Esophagus squamous epithelium (tissue), 5 donors: ENCODE measurements at places on chromosomes 12 and 14.

DNA sequence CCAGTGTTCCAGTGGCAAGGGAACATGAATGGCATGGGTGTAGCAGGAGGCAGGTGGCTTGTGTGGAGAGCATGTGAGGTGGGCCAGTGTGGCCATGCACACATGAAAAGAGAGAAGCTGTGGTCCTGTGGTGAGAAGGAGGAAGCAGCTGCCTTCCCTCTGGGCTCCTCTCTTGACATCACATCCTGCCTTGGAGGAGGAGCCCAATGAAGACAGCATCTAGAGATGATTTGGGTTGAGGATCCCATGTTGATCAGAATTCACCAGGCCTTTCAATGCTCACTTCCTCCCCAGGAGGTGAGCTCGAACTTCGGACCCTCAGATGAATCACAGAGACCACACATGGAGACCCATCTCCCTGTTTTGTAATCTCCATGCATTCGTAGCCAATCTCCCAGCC lies 82.6 kb downstream of the LRRC74A start:
- no peak overlapping the region for H3K27ac ChIP-seq
- no peaks in the 10 kb centered on the region for H3K27me3 ChIP-seq

DNA sequence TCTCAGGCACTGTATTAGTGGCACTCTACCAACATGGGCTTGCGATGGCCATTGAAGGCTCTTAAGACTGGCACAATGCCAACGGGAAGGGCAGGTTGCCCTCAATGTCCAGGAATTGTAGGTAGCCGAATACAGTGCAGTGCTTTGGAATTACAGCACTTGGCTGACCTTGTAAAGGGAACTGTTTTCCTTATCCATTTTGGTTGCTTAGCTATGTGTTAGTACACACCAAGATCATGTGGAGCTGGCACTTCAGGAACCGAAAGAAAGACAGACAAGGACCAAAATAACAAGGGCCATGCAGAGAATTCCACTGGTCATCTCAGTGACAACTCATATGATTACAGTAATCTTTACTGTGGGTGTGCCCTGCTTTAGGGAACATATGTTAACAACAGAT lies 72.7 kb downstream of the DYRK2 start:
- no peaks in the 10 kb centered on the region for H3K27me3 ChIP-seq
- H3K4me1 ChIP-seq = no peaks in the 10 kb centered on the region
- no peak overlapping the region for H3K27ac ChIP-seq
- H3K4me3 ChIP-seq = no peak overlapping the region
- no peak for DNase-seq
- no peaks in the 10 kb centered on the region for H3K36me3 ChIP-seq

DNA sequence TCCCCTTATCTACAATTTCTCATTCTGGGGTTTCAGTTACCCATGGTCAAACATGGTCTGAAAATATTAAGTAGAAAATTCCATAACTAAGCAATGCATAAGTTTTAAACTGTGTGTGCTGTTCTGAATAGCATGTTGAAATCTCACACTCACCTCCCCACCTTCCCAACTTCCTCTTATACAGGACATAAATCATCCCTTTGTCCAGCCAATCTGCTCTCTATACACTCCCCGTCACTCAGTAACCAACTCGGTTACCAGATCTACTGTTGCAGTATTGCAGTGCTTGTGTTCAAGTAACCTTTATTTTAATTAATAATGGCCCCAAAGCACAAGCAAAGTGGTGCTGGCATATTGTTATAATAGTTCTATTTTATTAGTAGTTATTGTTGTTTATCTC lies 420.5 kb downstream of the GXYLT1 start:
- no peaks in the 10 kb centered on the region for H3K4me1 ChIP-seq
- no peaks in the 10 kb centered on the region for H3K36me3 ChIP-seq
- H3K27ac ChIP-seq = no peak overlapping the region
- DNase-seq = no peak

GRCh38 chr12:28866715-28867503 lies 282.2 kb upstream of the FAR2 start:
- DNase-seq = no peak
- no peaks in the 10 kb centered on the region for H3K36me3 ChIP-seq
- no peak overlapping the region for H3K4me3 ChIP-seq

GRCh38 chr14:88129306-88130056 lies 124.5 kb downstream of the GPR65 start:
- no peaks in the 10 kb centered on the region for H3K36me3 ChIP-seq
- no peak overlapping the region for H3K4me3 ChIP-seq
- H3K4me1 ChIP-seq = no peaks in the 10 kb centered on the region
- peak overlapping the region; percentile 9 for H3K27ac ChIP-seq

GRCh38 chr12:115774148-115774895 lies 503.2 kb downstream of the MED13L start:
- no peak overlapping the region for H3K4me3 ChIP-seq
- H3K27me3 ChIP-seq = no peaks in the 10 kb centered on the region
- H3K4me1 ChIP-seq = no peaks in the 10 kb centered on the region
- no peaks in the 10 kb centered on the region for H3K36me3 ChIP-seq
- no peak for DNase-seq

DNA sequence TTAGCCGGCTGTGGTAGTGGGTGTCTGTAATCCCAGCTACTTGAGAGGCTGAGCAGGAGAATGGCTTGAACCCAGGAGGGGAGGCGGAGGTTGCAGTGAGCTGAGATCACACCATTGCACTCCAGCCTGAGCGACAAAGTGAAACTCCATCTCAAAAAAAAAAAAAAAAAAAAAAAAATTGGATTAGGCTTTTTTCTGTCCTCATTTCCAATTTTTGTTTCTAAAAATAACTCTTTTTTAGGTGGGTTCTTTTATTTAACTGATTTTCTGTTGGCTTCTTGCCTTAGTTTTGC lies 863.7 kb downstream of the LRFN5 start:
- no peak for DNase-seq
- no peaks in the 10 kb centered on the region for H3K36me3 ChIP-seq
- H3K4me1 ChIP-seq = no peaks in the 10 kb centered on the region
- H3K27me3 ChIP-seq = no peaks in the 10 kb centered on the region
- H3K4me3 ChIP-seq = no peak overlapping the region

GRCh38 chr12:89765959-89766824 lies 57.6 kb upstream of the ATP2B1 start:
- no peak overlapping the region for H3K4me3 ChIP-seq
- no peaks in the 10 kb centered on the region for H3K27me3 ChIP-seq
- H3K36me3 ChIP-seq = no peaks in the 10 kb centered on the region
- H3K27ac ChIP-seq = no peak overlapping the region
- peaks cover 3% of the 10 kb centered on the region for H3K4me1 ChIP-seq
- DNase-seq = no peak

GRCh38 chr12:112243255-112244110 lies 118.1 kb downstream of the TRAFD1 start:
- H3K27ac ChIP-seq = no peak overlapping the region
- DNase-seq = no peak
- no peaks in the 10 kb centered on the region for H3K4me1 ChIP-seq
- H3K27me3 ChIP-seq = no peaks in the 10 kb centered on the region

- no peak overlapping the region for H3K27ac ChIP-seq
- no peaks in the 10 kb centered on the region for H3K36me3 ChIP-seq
- no peaks in the 10 kb centered on the region for H3K4me1 ChIP-seq
- no peak overlapping the region for H3K4me3 ChIP-seq
- H3K27me3 ChIP-seq = no peaks in the 10 kb centered on the region
These were observed 136.4 kb upstream of the USP15 start for GRCh38 chr12:62123721-62124203.

DNA sequence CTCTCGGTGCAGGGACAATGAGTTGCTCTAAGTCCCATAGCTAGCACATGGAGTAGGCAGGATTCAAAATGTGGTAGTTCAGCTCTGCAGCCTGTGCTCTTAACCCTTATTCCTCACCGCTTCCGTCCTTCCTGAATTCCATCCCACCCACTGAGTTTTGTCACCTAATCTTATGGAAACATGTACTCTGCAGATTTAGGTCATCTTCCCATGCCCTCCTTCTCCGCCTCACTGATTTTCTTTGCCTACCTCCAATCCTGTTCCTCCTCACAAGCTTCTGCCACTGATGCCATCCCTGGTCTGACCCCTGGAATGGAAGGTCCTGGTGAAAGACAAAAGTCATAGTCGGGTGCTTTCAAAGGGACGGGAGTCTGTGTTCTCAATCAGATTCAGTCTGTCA lies 46.5 kb upstream of the ABCC9 start:
- H3K4me1 ChIP-seq = no peaks in the 10 kb centered on the region
- H3K36me3 ChIP-seq = no peaks in the 10 kb centered on the region
- H3K27ac ChIP-seq = no peak overlapping the region
- DNase-seq = no peak

- H3K27ac ChIP-seq = no peak overlapping the region
- no peak overlapping the region for H3K4me3 ChIP-seq
- H3K36me3 ChIP-seq = no peaks in the 10 kb centered on the region
- no peak for DNase-seq
- H3K4me1 ChIP-seq = no peaks in the 10 kb centered on the region
These were observed 30.7 kb downstream of the NOC4L start for GRCh38 chr12:132174839-132175490.

DNA sequence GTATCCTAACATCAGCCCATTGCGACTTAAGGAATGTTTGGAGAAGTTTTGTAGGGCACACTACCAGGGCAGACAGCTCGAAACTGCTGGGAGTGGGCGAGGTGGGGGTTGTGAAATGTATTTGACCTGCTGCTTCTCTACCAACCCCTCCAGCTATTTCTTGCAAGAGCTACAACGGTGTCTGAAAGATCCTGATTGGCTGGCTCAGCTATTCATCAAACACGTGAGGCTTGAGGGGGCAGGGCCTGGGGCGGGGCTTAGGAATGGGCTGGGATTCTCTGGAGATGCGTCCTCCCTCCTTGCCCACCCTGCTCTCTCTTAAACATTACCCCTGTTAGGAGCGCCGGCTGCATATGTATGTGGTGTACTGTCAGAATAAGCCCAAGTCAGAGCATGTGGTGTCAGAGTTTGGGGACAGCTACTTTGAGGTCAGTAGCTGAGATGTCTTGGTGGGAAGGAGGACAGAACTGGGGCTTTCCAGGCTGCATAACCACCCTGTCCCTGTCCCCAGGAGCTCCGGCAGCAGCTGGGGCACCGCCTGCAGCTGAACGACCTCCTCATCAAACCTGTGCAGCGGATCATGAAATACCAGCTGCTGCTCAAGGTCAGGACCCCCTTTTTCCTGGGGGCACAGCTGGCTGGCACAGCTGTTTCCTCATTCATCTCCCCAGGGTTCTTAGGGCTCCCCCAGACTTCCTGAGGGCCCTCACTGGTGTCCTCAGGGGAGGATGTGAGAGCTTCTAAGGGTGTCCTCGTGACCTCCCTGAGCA lies 3.1 kb downstream of the ARHGEF25 start:
- no peak overlapping the region for H3K4me3 ChIP-seq
- no peak overlapping the region for H3K27ac ChIP-seq
- H3K36me3 ChIP-seq = no peaks in the 10 kb centered on the region
- peaks cover 65% of the 10 kb centered on the region for H3K4me1 ChIP-seq
- H3K27me3 ChIP-seq = no peaks in the 10 kb centered on the region

DNA sequence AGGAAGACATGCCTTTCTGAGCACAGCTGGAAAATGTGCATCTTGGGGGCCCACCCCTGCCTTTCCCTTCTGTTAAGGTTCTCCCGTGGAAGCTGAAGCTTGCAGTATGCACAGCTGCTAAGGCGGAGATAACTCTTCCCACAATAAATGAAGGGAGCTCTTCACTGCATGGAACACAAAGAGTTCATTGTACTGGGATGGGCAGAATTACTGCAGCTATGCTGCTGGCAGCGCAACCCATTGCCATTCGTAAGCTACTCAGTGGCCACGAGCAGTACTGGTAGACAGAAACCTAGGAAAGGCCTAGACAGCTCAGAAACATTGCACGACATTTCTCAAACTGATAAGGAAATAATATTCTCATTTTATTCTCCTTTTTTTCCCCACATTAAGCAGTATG lies 310.2 kb downstream of the MDGA2 start:
- no peak for DNase-seq
- no peak overlapping the region for H3K4me3 ChIP-seq
- no peaks in the 10 kb centered on the region for H3K4me1 ChIP-seq

DNA sequence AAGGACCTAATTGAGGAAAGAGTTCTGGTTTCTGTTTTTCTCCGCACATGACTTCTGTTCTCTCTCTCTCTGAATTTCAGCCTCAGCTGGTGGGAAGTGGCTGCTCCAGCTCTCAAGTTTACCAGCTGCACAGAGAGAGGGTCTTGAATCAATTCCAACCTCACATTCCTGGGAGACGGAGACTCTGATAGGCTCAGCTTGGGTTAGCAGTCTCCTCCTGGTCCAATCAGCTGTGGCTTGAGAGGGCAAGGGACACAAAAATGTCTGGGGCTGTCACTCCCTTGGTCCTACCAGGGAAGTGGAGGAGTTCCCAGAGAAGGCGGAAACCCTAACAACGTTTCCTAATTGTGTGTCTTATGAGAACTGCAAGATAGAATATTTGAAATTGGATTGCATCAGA lies 7.0 kb downstream of the CCDC63 start:
- H3K4me3 ChIP-seq = no peak overlapping the region
- H3K27ac ChIP-seq = peak overlapping the region; percentile 6
- H3K36me3 ChIP-seq = no peaks in the 10 kb centered on the region
- H3K4me1 ChIP-seq = no peaks in the 10 kb centered on the region
- no peak for DNase-seq

DNA sequence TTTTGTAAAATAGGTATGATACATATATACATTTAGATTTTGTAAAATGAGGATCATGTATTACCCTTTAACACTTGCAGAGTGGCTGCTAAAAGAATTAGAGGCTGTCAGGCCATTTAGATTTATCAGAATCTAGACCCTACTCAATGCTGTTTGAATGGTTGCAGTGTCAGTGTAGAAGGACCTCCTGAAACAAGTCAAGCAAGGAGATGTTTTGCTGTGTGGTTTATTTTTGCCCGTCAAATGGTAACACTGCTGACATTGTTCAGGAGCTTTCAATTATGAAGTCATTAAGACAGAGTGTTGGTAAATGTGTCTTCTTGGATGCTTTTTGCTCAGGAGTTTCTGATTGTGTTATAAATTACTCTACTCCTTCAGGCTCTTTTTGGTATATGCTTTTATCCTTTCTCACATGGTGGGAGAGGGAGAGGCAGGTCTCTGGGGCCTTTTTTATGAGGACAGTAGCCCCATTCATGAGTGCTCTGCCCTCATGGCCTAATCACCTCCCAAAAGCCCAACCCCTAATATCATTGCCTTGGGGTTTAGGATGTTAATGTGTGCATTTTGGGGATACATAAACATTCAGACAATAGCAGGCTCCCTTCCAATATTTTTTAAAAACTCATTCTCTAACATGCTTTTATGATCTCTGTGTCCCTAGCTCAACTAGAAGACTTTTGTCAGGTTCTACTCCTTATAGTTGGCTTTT lies 16.5 kb downstream of the EID3 start:
- no peak overlapping the region for H3K4me3 ChIP-seq
- H3K27ac ChIP-seq = no peak overlapping the region
- H3K4me1 ChIP-seq = no peaks in the 10 kb centered on the region
- H3K36me3 ChIP-seq = peaks cover 47% of the 10 kb centered on the region
- no peaks in the 10 kb centered on the region for H3K27me3 ChIP-seq

- H3K4me3 ChIP-seq = no peak overlapping the region
- DNase-seq = no peak
- H3K36me3 ChIP-seq = no peaks in the 10 kb centered on the region
- no peaks in the 10 kb centered on the region for H3K27me3 ChIP-seq
- H3K4me1 ChIP-seq = no peaks in the 10 kb centered on the region
These were observed 167.9 kb downstream of the PRKD1 start for GRCh38 chr14:29759521-29760340.

- H3K27me3 ChIP-seq = peaks cover 10% of the 10 kb centered on the region
- no peaks in the 10 kb centered on the region for H3K36me3 ChIP-seq
- no peak overlapping the region for H3K27ac ChIP-seq
- no peak overlapping the region for H3K4me3 ChIP-seq
- no peak for DNase-seq
These were observed 4.7 kb upstream of the COCH start for GRCh38 chr14:30869551-30870155.
